ENCODE measurements at places on chromosomes 6 and 20.
A peak's percentile ranks its signal among the peaks of the same experiment; 100 is the strongest.

DNA sequence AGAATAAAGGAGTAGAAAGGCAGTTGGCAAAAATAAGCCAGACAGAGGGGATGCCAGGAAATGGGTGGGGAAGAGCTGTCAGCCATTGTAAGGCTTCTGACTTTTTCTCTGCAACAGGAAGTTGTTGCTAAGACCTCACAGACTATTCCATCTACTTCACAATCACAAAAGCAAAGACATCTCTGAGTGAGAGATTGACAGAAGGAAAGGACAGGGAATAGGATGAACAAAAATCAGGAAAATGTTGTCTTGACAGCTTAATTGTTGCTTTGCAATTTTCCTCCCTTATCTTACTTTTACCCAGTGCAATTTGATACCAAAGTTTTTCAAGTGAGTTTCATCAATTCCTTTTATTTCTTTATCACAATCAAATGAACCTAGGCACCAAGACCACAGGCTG, 291.2 kb downstream of the CBLN4 start:
- DNase-seq = no peak

GRCh38 chr6:111565326-111566221, 40.1 kb downstream of the TRAF3IP2 start:
- DNase-seq = no peak

DNA sequence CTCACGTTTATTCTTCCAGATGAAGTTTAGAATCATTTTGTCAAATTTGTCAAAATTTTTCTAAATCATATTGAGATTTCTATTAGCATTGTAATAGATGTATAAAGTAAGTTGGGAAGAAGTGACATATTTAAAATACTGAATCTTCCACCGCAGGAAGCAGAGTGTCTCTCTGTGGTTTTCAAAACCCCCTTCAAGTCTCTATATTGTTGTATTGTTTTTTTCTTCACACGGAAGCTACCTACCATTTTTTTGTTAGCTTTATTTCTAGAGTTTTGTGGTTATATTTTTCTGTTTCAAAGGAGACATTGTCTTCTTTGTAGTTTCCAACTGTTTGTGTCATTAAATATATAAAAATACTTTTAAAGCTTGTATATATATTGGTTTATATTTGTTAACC, 188.6 kb downstream of the ZDHHC14 start:
- DNase-seq = no peak

GRCh38 chr6:139126255-139126654, 8.6 kb upstream of the HECA start:
- peak; percentile 61 for DNase-seq
